ENCODE measurements at places on chromosomes 5 and 9.

GRCh38 chr5:158285698-158286097, 426.8 kb upstream of the CLINT1 start:
- no peak for DNase-seq

GRCh38 chr9:37575511-37575914, 667 bp downstream of the FBXO10 start:
- peak; percentile 45 for DNase-seq

DNA sequence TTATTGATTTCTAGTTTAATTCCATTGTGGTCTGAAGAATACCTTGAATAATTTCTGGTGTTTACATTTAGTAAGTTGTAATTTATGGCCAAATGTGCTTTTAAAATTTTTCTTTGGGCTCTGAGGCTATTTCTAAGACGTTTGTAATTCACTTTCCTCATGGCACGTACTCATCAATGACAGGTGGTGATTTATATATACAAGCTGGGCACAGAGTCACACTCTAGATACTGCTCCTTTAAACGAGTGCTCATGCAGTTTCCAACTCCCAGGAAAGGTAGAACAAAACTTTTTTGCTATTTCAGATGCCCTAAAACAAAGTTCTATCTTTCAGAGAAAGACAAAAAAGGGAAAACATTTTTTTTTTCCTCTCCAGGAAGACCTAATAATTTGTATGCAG, 146.9 kb downstream of the AUH start:
- no peak for DNase-seq

GRCh38 chr9:98807070-98807813, at the start of gene GALNT12:
TSS of gene GALNT12 (plus strand) at chr9:98807670. CDS start at chr9:98807699, 29 bp downstream.
- DNase-seq = peak; percentile 60

GRCh38 chr5:43156388-43156787, 35.6 kb upstream of the NIM1K start:
- DNase-seq = peak; percentile 5
